ENCODE measurements at places on chromosomes 5 and 9.
A peak's percentile ranks its signal among the peaks of the same experiment; 100 is the strongest.

GRCh38 chr9:38254151-38254550 lies 138.4 kb upstream of the ALDH1B1 start:
- DNase-seq = no peak

- no peak for DNase-seq
These were observed 1990.5 kb downstream of the MAT2B start for GRCh38 chr5:165495829-165496380.

GRCh38 chr9:75019022-75019421 lies 9.1 kb downstream of the CARNMT1 start:
- DNase-seq = no peak

GRCh38 chr5:173752653-173753052 lies 135.5 kb upstream of the CPEB4 start:
- no peak for DNase-seq

- DNase-seq = no peak
These were observed 197.0 kb downstream of the TAF11L14 start for GRCh38 chr5:17831279-17831678.

DNA sequence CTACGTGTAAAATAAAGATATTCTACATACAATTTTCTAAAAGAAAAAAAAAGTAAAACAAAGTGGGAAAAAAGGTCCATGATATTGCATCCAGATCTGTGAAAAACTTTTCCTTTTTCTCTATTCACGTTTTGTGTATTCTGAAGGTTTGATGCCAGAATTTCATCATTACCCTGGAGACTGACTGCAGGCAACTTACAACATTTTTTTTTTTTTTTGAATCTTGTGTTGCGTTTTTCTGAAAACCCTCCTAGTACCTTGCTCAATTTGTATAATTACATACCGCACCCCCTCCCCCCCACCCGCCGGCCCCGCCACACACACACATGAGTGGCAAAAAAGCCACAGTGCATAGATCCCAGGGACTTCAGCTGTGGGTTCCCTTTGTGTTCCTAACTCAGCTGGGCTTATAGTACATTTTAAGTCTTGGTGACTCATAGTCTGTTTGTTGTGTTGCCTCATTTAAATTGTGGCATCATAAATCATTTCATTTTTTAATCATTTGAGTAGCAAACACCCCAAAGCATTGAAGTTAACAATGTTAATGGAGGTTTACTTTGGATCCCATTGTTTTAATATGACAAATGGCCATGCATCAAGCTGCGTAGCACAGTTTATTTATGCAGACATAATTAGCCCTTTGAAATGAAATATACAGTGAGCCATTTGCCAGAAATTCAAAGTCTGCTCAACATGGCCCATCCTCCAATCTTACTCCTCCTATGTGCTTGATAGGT lies 36.0 kb downstream of the PRDM6 start:
- DNase-seq = no peak

GRCh38 chr5:127938746-127939145 lies 144.8 kb upstream of the SLC12A2 start:
- no peak for DNase-seq

- no peak for DNase-seq
These were observed 64.8 kb downstream of the AK8 start for GRCh38 chr9:132813115-132813771.

DNA sequence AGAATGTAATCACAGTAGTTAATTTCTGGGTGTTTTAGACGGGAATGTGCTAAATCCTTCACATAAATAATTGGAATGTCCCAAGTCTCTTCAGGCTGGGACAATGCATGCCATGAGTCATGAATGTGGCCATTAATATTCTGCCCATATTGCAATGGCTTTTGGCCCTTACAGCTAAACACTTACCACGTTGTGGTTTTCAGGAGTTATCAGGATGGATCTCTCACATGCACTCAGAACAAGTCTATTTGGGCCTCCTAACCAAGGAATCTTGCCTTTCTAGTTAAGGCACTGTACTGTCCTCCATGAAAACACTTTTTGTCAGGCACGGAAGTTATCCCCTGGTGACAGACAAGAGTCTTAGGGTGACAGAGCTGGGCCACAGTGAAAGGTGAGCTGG lies 32.7 kb downstream of the PKD2L2 start:
- no peak for DNase-seq

- no peak for DNase-seq
These were observed 19.5 kb downstream of the XRCC4 start for GRCh38 chr5:83096660-83097339.

DNA sequence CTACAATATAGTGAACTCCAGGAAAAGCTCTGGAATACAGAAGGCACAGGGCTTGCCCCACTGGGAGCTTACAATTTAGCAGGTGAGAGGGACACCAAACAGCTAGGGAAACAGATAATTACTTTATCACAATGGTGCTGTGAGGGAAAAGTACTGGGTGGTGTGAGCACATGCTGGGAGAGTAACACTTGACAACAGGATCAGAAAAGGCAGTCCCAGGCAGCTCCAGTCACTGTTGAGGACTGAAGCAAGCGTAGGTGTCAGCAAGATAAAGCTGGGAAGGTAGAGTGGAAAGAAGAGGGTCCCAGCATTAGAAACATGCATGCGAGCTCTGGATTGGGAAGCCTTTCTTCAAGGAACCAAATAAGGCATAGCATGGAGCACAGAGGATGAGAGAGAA lies 296.0 kb downstream of the ATPSCKMT start:
- no peak for DNase-seq

GRCh38 chr9:91159664-91160121 lies 202.0 kb downstream of the AUH start:
- DNase-seq = no peak

- no peak for DNase-seq
These were observed 9.0 kb upstream of the WDR38 start for GRCh38 chr9:124844291-124844690.

DNA sequence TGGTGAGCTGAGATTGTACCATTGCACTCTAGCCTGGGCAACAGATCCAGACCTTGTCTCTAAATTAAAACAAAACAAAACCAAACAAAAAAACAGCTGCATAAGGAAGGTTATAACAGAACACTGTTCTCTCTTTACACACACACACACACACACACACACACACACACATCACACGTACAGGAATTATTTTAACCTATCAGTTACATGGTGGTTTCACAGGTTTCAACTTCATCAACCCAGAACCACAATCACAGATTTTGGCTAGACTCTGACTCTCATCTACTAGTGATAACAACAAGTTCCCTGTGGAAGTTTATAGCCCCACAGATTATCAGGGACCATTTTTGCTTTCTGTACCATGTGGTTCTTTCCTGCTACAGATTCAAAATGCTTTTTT lies 60.2 kb downstream of the RPS23 start:
- DNase-seq = no peak

GRCh38 chr9:86827893-86828292 lies 119.4 kb downstream of the GAS1 start:
- no peak for DNase-seq

DNA sequence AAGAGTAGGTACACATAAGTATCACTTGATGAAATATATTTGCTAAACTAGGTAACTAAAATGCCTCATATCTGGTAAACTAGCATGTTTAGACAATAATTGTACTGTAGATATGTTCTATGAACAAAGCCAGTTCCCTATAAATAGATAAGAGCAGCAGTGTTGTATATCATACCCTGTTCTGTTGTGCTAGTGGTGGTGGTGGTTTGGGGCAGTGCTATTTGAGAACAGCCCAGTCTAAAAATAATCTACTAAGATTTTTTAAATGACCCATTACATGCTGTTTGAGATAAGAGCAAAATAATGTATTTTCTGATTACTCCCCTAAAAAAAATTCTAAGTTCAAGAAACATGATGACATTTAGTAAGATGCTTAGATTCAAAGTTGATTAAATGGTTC lies 829.2 kb upstream of the DMAC1 start:
- no peak for DNase-seq

- no peak for DNase-seq
These were observed 113.0 kb upstream of the TRIM32 start for GRCh38 chr9:116574027-116574679.

DNA sequence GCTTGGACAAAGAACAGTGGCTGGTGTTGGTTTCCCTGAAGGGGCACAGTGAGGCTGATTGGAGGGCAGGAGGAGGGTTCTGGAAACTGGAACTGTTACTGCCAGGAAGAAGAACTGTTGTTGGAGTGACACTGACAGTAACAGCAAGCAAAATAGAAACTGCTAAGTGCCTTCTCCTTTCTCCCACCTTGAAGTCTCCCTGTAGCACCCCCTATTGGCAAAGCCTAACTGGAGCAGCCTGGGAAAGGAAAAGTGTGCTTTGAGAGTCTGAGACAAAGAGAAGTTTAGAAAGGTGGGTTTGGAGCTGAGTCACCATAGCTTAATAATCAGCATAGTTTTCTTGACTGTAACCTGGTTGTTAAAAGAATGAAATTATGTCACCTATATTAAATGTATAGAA lies 2.5 kb upstream of the TMEM174 start:
- DNase-seq = peak; percentile 7

DNA sequence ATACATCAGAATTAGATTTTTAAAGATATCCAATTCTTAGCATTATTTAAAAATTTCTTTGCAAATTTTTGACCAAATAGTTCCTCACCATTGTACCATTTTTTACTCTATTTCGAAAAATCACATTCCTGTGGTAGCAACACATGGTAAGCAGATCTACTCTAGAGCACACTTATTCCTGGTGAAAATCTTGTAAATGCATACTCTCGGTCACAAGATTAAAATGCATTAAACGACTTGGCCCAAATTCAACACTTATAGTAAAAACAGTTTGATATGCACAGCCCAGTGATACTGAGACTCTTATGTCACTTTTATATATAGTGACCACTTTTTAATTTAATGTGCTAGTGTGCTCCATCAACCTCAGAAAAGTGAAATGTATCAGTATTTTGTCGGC lies 208.8 kb upstream of the TARS1 start:
- no peak for DNase-seq

DNA sequence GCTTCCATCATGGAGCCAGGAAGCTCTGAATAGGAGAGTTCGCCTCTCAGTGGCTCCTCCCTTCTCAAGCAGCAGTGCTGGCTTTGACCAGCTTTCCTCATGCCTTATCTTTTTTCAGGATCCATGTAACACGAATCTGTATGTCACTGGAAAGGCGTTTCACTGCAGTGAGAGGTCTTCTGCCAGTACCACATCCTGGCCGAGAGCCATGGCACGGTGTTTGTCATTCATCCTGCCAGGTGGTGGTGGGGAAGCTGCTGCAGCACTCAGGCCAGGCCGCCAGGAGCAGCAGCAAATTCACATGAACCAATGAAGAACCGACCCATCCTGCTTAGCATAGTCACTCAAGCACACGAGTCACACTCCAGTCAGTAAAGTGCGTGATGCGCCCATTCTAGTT lies 179.0 kb downstream of the FANCC start:
- DNase-seq = no peak

DNA sequence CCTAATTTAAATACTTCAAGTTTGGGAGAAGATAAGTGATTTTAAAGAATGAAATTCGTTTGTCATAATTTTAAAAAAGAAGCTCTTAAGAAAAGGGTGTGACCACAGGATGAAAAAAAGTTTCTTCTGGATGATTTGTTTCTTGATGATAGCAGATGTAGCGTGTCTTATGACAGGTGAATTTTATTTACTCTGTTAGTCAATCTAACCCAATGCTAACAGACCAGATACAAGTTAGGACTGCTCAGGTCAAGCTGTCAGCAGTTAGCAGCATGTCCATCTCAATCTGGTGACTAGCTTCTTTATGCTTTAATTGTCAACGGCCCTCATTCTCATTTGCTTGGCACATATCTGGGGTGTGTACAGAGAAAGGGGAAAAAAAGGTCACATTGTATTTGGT lies 456.0 kb downstream of the BNC2 start:
- no peak for DNase-seq

DNA sequence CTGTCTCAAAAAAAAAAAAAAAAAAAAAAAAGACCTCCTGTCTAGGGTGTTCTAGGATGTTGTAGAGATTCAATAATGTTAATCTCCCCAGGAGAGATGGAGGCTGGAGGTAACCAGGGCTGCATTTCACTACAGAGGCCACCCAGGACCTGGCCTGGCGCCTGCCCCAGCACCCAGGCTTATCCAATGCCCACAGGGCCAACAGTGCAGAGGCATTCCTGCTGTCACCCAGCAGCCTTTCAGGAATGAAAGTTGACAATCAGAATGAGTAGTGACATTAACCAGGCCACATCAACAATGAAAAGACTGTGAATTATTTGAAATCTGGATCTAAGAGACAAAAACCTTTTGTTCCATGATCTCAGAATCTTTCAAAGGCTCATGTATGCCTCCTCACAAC lies 36.2 kb upstream of the GABRP start:
- DNase-seq = no peak

GRCh38 chr9:137220317-137221094 lies 1.5 kb downstream of the RNF208 start:
- no peak for DNase-seq

DNA sequence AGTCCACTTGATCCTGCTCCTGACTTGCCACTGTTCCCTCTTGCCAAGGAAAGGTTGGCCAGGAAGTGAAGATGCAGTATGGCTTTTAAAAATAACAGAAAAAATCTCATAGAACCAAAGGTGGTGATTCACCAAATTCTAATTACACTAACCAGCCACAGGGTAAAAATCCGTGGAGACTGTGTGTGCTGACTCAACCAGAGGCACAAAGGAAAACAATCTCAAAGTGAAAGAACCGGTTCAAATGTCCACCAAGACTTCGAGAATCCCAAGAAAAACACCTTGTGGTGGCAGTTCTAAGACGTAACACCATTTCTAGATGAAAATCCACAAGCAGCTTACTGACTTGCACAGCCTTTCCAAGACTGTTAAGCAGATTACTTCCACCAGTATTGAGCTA lies 279.1 kb downstream of the TLE1 start:
- no peak for DNase-seq

GRCh38 chr5:36447776-36448175 lies 146.1 kb upstream of the RANBP3L start:
- DNase-seq = no peak

GRCh38 chr9:137666513-137666822 lies 47.7 kb downstream of the EHMT1 start:
- no peak for DNase-seq
